Activated T-cell treated with anti-CD3 and anti-CD28 coated beads, Interleukin-2, amount 50 U/mL, for 1 hour (primary cell): ENCODE measurements at places on chromosomes 6 and 20.
A peak's percentile ranks its signal among the peaks of the same experiment; 100 is the strongest.

- DNase-seq: no peak
These were observed 43.9 kb downstream of the INSM1 start for GRCh38 chr20:20411836-20412235.

DNA sequence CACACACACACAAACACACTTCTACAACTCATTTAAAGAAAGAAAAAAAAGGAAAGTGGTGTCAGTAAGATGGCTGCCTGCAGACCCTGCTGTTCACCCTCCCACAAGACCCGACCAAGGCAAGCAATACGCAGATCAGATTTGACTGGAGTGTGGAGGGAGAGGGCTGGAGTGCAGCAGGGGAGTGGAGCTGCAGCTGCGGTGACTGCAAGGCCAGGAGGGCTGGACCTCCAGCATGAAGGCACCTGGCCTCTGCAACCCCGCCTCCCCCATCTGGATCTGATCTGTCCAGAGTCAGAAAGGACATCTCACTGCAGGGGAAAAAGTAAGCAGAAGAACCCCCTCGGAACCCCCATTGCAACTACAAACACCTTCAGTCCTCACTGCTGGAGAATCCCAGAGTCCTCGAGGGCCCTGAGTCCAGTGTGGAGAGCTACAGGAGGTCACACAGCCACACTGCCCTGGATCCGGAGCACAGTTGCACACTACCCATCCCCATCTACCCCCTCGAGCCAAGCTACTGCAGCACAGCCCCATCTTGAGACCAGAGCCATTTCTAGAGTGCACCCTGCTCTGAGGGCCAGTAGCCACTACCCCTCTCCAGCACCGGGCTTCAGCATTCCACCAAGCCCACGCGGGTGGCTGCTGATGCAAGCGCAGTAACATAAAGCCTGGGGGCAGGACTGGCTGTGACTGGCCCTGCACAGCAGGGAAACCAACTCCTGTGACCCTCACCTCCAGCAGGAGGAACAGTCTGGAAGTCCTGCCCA is 41.9 kb upstream of the SRSF6 start:
- DNase-seq: no peak

DNA sequence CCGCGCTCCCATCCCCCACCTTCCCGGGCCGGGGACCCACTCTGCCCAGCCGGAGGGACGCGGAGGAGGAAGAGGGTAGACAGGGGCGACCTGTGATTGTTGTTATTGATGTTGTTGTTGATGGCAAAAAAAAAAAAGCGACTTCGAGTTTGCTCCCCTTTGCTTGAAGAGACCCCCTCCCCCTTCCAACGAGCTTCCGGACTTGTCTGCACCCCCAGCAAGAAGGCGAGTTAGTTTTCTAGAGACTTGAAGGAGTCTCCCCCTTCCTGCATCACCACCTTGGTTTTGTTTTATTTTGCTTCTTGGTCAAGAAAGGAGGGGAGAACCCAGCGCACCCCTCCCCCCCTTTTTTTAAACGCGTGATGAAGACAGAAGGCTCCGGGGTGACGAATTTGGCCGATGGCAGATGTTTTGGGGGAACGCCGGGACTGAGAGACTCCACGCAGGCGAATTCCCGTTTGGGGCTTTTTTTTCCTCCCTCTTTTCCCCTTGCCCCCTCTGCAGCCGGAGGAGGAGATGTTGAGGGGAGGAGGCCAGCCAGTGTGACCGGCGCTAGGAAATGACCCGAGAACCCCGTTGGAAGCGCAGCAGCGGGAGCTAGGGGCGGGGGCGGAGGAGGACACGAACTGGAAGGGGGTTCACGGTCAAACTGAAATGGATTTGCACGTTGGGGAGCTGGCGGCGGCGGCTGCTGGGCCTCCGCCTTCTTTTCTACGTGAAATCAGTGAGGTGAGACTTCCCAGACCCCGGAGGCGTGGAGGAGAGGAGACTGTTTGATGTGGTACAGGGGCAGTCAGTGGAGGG is 2.8 kb downstream of the SOX4 start:
- DNase-seq: peak; percentile 36

DNA sequence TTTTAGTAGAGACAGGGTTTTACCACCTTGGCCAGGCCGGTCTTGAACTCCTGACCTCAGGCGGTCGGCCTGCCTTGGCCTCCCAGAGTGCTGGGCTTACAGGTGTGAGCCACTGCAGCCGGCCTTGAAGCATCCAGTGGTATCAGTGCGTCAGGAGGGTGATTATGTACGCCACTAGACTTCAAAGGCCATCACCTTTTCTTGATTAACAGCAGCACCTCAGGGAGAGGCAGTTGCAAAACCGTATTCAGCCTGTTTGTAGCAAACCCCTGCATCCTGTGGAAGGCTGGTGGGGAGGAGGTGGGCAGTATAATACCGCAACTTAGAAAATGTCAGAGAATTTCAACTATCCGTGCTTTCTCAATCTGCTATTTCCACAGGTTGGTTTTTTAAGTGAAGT is 27.3 kb upstream of the SHLD1 start:
- DNase-seq: no peak

- no peak for DNase-seq
These were observed 628.3 kb downstream of the MMUT start for GRCh38 chr6:48834706-48835105.

GRCh38 chr6:88916615-88917208 is 46.7 kb downstream of the RNGTT start:
- DNase-seq: no peak

- no peak for DNase-seq
These were observed 585.0 kb upstream of the MAP3K7 start for GRCh38 chr6:91171754-91172462.

- DNase-seq: no peak
These were observed 109.0 kb downstream of the ATG5 start for GRCh38 chr6:106216527-106216926.

GRCh38 chr6:154169193-154169847 is 130.3 kb downstream of the OPRM1 start:
- DNase-seq: no peak
